Left lobe of liver (tissue), 2 donors: ENCODE measurements at places on chromosomes 5 and 9. TPM values are rescaled to one million over a fixed set of nuclear protein-coding genes. Genes with fewer than 3 reads are reported as not detected.

Gene ZFP37
- total RNA-seq: 0.55 TPM

Gene ALDH1B1
- 53.7 TPM for total RNA-seq

Gene LECT2
- total RNA-seq: 6.5 TPM

Gene GGTA1
- total RNA-seq: 1.2 TPM

Gene ADAMTS16
- not detected for total RNA-seq

Gene ACTBL2
- total RNA-seq: not detected

Gene PCDHA9
- total RNA-seq: not detected
